ENCODE measurements at places on chromosomes 5 and 9.

DNA sequence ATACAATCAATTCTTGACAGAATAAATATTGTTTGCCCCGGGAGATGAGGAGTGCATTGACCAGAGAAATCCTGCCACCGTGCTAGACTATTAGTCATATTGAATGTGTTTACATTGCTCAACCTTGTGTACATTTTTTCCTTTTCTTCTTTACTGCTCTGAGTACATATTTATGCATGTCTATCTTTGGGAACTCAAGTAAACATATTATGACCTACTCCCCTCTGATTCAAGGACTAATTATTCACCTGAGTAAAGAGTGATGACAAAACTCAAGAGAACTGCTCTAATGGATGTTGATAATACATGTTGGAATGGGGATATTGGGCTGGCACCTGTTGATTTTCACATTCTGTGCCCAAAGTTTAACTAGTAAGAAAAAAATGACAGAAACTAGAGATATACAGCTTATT, 3.9 kb upstream of the SPINK1 start:
- DNase-seq, result no peak

DNA sequence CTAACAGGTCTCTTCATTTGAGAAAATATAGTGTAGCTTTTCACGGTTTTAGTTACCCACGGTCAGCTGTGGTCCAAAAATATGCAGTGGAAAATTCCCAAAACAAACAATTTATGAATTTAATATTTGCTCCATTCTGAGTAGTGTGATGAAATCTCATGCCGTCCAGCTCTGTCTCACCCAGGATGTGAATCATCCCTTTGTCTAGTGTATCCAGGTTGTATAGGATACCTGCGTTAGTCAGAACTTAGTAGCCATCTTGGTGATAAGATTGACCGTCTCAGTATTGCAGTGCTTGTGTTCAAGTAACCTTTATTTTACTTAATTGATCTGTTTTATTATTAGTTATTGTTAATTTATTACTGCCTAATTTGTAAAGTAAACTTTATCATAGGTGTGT, 41.1 kb downstream of the NDUFS4 start:
- DNase-seq, result no peak

GRCh38 chr5:35668319-35668718, 50.7 kb downstream of the SPEF2 start:
- no peak for DNase-seq

GRCh38 chr5:80082731-80083100, 47.6 kb downstream of the THBS4 start:
- peak; percentile 93 for DNase-seq

GRCh38 chr5:127111112-127111511, 37.8 kb upstream of the C5orf63 start:
- no peak for DNase-seq

GRCh38 chr9:12695474-12695873, 2.3 kb downstream of the TYRP1 start:
- DNase-seq, result peak; percentile 19

DNA sequence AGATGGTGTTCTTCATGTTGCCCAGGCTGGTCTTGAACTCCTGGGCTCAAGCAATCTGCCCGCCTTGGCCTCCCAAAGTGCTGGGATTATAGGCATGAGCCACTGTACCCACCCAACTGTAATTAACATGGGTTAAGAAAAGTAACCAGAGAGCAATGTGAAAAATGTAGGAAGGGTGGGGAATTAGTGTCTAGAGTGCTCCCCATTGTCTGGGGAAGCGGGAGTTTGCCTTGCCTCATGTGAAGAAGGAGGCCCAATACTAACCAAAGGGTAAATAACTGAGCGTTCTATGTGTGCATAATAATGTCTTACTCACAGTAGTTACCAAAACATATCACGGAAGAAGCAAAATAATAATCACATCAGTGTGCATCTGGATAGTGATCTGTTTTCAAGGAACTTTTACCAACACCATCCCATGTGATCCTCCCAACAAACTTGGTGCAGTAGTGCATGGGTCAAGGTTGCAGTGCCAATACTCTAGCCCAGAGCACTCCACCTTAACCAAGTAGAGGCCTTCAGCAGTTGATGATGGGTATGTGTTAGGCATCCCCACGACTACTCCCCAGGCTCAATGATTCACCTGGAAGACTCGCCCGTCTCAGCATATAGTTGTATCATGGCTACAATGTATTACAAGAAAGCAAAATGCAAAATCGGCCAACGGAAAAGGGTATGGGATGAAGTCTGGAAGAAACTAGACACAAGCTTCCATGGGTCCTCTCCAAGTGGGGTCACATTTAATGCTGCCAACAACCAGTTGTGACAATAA, 26.2 kb downstream of the GNAQ start:
- DNase-seq, result no peak

- no peak for DNase-seq
Measured at GRCh38 chr5:24353016-24353415, 291.8 kb downstream of the CDH10 start.

- DNase-seq, result no peak
Measured at GRCh38 chr5:135038813-135039270, 4.8 kb upstream of the PITX1 start.

GRCh38 chr5:77741608-77742007, 34.5 kb downstream of the TBCA start:
- DNase-seq, result no peak

DNA sequence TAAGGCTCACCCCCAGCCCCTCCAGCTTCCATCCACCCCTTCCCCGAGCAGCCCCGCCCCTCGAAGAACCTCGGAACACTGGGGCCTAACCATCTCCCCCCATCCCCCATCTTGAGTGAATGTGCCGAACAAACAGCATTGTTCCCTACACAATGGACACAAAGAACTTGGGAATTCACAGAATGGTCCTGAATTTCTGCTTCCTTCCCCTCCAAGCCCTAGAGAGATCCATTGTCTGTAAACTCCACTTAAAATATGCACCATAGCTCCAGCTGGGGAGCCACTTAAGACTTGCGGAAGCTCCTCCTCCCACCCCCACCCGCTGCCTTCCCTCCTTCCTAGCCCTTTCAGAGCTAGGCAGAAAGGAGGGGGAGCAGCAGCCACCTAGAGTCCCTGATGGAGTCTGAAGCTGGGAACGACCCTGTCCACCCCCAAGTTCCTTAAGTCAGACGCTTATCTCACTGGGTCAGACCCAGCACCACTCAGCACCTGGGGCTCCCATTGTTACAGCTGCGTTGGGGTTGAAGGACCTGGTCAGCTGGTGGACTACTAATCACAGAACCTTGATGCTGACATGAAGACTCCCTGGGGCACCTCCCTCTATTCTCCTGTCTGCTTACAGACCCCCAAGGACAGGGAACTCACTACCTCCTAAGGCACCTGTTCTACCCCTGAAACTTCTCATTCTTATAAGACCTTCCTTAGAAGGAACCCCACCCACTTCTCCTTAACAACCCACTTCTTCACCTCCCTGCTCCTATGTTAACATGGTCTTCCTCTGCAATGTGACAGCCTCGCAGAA, 61.4 kb downstream of the PCDH1 start:
- DNase-seq, result no peak

- DNase-seq, result no peak
Measured at GRCh38 chr5:107485184-107485583, 185.6 kb downstream of the EFNA5 start.

DNA sequence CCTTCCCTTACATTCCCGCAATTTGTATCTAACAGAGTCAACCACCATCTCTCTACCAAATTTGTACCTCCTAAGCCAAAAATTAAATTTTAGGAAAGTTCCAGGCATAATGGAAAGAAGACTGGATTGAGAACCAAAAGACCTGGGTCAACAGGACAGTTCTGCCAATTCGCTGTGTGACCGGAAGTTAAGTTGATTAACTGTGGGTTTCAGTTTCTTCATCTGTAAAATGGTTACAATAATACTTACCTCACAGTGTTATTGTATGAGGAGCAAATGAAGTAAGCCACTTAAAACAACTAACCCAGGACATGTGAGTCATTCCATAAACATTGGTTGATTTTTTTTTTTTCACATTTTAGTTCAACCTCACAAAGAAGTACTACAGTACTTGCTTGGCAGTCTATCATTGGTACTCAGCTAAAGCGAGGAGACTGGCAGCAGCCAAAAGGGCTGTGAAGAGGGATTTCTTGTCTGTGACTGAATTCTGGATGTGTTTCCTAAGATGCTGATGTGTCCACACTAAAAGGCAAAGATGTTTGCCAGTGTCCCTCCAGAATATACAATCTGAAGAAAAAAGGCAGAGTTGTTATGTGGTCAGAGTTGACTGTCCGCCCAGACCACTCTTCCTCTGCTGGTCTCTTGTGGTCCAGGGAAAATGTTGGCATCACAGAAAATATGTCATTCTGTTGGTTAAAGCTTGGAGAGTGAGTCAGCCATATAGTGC, 198.6 kb downstream of the TLE1 start:
- DNase-seq, result peak; percentile 46

Data from femur (tissue), 1 donor.